HCEC 1CT (cell line): ENCODE measurements at places on chromosomes 13 and 19.

DNA sequence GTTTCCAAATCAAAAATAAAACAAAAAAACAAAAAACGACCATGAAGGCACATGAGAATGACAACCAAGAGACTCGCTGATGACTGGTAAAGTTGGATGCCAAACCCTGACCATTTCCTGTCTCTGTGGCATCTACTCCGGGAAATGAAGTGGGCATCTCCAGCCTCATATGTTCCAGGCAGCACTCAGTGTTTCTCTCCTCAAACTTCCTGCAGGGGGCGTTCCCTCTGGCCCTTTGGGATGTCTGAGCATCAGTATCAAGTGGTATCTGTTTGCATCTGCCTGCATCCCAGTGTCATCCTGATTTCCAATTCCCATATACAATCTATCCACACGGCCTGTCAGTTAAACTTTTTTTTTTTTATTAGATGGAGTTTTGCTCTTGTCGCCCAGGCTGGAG is 9.8 kb upstream of the SIGLEC12 start:
- DNase-seq: no peak

GRCh38 chr13:108961542-108962125 is 332.2 kb downstream of the MYO16 start:
- peak; percentile 78 for DNase-seq

GRCh38 chr13:74201530-74201929 is 67.3 kb upstream of the KLF12 start:
- DNase-seq: no peak

DNA sequence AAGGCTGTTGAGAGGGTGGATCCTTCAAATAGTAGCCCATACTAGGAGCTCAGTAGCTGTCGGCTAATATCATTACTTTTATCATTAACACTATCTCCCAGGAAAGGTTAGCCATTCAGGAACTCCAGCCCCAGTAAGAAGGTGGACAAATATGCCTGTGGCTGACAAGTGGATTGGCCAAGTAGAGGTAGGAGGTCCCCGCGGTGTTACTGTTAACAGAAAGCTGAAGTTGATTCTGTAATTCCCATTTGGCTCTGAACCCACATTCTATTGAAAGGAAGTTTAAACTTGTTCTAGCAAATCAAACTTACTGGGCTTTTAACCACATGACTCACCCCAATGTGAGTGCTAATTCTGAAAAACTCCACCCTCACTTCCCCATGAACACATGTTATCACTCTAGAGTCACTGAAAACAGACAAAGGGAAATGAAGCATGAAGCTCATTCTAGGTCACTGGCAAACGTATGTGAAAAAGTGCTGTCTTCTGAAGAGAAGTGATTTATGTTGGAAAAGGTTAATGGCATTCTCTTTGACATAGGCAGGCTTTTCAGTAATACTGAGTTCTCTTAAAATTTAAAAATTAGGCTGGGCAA is 273.5 kb downstream of the FGF14 start:
- peak; percentile 90 for DNase-seq

- DNase-seq: no peak
Measured at GRCh38 chr13:24251525-24251924, 57.9 kb upstream of the C1QTNF9 start.

GRCh38 chr13:41150058-41150457 is 17.5 kb upstream of the KBTBD6 start:
- no peak for DNase-seq

GRCh38 chr13:84776593-84776992 is 894.3 kb upstream of the SLITRK1 start:
- no peak for DNase-seq

GRCh38 chr19:51150627-51151026 is 8.5 kb downstream of the SIGLEC7 start:
- no peak for DNase-seq

DNA sequence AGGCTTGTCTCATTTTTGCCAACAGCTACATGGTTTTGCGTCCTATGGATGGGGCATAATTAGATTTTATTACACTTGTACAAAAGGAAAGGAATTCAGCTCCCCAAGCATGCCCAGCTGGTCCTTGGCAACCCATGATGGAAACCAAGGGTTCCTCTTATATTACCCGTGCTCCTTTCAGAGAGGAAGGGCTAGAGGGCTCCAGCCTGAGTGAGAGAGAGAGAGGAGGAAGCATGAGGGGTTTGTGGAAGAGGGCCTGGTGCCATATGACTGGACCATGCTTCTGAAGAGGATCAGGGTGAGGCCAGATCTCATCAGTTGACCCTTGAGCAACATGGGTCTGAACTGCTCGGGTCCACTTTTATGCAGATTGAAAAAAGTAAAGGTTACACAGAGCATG is 3.5 kb upstream of the RPS9 start:
- DNase-seq: no peak

DNA sequence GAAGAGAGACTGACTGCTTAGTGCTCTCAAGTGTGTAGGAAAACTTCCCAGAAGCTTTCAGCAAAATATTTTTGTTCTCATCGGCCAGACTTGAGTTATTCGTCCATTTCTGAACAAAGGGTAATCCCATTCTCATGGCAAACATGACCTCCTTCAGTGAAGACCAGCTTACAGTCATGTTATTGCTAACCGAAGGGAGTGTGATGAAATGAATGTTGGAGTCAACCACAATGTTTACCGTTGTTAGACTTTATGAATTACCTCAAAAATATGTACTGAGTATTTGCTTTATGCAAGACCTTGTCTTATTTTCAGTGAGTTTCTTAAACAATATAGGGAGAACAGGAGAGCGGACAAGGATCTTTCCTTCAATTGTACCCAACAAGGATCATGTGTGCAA is 228.6 kb downstream of the LMO7 start:
- DNase-seq: peak; percentile 91

DNA sequence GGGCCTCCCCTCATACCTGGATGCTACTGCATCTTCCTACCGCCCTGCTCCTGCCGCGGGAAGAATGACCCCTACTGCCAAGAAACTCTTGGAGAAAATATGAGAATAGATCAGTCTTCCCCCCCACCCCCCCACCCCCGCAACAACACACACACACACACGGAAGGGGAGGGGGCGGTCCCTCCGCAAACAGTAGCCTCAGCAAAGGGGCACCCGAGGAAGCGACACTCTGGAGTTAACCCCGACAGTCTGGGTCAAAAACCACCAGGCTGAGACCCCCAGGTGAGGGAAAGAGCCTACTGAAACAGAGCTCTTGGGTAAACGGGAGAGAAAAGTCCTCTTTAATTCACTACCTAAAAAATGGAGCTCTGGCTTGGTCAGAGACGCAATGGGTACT is 1.2 kb downstream of the MED26 start:
- no peak for DNase-seq

DNA sequence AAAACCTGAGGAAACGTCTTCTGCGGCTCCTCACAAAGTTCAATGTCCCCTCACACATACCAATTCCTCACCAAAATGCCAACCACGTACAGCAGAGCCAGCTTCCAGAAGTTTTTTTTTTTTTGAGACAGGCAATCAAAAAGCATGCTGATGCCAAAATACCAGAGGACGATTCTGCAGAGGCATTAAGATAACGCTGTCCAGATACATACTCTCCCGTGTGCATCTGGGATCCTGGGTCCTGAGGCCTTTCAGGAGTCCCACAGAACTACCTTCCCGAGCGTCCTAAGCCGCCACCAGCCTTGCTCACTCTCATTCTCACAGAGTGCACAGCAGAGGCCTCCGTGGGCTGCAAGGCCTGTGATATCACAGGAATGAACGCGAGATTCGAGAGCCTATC is 5.0 kb downstream of the DCUN1D2 start:
- no peak for DNase-seq

DNA sequence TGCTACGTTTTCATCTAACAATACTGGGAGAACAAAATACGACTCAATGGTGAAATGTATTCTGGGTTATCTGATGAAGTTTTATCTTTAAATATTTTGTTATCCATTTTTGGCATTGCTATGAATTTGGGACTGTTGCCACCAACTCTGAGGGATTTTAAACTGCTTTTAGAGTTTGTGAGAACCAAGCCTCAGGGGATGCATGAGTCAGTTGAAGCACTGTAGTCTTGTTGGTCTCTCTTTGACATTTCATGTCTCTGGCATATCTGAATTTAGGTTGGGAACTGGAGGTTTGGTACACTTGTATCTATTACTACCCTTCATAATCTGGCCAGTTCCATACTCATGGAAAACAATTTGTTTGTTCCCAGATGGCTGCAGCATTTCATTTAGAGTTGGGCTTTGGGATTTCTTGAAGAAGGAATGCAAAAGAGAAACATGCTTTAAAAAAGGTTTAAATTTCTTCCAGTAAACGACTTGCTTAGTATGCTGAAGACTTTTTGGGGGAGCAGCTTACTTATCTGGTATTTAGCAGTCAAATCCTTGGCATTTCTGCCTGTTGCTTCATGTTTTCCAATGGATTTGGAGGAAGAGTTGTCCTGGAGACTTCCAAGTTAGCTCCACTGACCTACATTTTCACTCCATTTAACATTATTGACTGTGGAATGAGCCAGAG is 28.9 kb downstream of the ARHGEF7 start:
- no peak for DNase-seq

- no peak for DNase-seq
Measured at GRCh38 chr19:58181902-58182576, 822 bp upstream of the ZNF274 start.

- no peak for DNase-seq
Measured at GRCh38 chr13:26837997-26838396, 77.4 kb upstream of the GPR12 start.

DNA sequence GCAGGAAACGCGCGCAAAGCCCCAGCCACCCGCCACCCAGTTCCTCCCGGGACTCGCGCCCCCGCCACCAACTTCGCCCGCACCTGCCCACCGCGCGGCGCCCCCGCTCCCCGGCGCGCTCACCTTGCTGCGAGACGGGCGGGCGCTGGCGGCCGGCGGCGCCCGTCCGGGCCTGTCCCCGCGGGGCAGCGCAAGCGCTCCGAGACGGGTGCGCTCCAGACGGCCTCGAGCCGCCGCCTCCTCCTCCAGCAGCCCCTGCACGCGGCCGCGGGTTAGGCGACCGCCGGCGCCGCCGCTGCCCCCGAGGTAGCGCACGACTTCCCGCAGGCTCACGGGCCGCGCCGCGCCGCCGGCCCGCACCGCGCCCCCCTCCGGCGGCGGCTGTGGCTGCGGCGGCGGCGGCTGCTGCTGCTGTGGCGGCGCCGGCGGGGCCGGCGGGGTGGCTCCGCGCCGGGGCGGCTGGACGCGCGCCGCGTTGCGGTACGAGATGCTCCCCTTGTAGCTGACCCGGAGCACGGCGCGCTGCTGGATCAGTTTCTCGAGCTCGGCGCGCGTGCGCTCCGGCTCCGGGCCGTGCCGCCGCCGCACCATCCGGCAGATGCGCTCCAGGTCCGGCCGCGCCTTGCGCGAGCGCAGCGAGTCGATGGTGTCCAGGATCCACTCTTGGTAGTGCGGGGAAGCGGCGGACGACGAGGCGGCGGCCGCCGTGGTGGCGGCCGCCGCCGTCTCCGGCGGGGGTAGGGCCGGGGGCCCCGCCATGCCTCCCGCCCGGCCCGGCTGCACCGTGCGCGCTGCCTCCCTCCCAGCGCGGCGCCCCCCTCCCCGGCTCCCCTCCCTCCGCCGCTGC is 666 bp downstream of the SAMD1 start:
- DNase-seq: peak; percentile 72

DNA sequence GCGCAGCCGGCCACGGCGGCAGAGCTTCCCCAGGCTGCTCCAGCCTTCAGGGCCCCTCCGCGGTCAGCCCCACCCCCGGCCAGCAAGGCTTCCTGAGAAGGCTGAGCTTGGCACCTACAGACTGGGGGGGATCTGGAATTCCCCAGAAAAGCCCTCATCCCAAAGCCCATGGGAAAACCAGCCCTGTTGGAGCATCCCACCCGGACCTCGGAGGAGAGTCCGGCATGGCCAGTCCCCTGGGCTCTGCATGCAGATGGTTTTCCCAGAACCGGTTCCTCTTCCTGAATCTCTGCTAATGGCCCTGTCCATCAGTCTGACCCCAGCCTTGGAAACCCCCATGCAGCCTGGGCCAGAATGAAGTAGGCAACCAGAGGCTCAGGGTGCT is 10.3 kb downstream of the RASA3 start:
- no peak for DNase-seq

GRCh38 chr13:66847541-66847940 is 382.6 kb downstream of the PCDH9 start:
- no peak for DNase-seq

- DNase-seq: no peak
Measured at GRCh38 chr13:106007156-106007555, 528.3 kb downstream of the EFNB2 start.

DNA sequence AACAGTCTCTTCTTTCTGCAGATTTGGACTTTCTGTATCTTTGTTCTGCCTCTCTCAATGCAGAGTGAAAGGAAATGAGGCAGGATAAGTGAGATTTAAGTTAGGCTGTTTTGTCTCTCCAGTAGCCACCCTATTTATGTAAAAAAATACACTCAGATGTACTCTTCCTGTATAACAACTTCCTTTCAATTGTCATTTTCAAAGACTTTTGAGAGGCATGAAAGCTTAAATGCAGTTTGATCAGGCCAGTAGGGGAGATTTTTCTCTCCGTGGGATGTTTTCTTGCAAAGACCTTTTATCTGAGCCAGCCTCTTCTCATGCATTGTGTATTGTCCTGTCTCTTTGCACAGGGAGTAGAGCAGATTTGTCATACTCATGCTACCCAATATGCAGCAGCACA is 166.8 kb downstream of the SLITRK5 start:
- no peak for DNase-seq

- DNase-seq: no peak
Measured at GRCh38 chr13:79937311-79937710, 403.6 kb downstream of the SPRY2 start.

DNA sequence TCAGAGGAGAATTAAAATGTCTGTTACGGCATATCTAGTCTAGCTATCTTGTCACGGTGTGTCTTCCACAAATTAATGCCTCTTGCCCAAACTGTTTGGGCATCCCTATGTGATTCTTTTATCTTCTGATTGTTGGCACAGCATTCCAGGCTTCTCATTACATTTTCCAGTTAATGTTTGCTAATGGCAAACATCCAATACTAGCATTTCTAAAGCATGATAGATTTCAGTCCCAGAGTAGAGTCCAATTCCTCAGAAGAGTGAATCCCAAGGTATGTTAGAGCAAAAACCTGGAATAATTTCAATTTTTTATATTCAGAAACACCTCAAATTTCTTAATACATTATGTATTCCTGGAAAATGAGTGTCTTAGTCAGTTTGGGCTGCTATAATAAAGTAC is 684.5 kb upstream of the SLITRK1 start:
- no peak for DNase-seq

- no peak for DNase-seq
Measured at GRCh38 chr19:364496-365287, 20.1 kb upstream of the MIER2 start.
